Activated naive CD4-positive, alpha-beta T cell treated with anti-CD3 and anti-CD28 coated beads, Interleukin-2, amount 50 U/mL, for 72 hours (primary cell): ENCODE measurements at places on chromosomes 2 and 18. TPM values are rescaled to one million over a fixed set of nuclear protein-coding genes. Genes with fewer than 3 reads are reported as not detected.

Gene CD302
- 0.20 TPM for total RNA-seq

Gene CAVIN2
- not detected for total RNA-seq

Gene RAB10
- total RNA-seq: 83.1 TPM

Gene DSG1
- not detected for total RNA-seq

Gene SPEG
- total RNA-seq: 2.2 TPM
